ENCODE measurements at places on chromosomes 13 and 19.

DNA sequence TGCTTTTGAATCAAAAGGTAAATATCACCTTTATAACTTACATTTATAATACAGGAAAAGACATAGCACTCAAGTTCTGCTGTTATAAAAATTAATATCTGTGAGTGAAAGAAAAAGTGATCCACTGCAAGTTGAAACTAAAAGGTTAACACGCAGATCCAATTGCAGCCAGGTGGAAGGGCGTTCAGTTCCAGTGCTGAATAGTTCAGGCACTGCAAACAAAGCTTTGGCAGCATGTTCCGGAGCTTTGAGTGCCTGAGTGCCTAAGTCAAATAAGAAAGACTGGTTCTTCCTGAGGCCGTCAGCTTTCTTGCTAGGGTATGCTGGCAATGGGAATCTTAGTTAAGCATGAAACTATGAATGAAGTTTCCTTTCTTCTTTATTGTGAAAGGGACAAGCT is 200.3 kb downstream of the LMO7 start:
- DNase-seq: peak; percentile 72

DNA sequence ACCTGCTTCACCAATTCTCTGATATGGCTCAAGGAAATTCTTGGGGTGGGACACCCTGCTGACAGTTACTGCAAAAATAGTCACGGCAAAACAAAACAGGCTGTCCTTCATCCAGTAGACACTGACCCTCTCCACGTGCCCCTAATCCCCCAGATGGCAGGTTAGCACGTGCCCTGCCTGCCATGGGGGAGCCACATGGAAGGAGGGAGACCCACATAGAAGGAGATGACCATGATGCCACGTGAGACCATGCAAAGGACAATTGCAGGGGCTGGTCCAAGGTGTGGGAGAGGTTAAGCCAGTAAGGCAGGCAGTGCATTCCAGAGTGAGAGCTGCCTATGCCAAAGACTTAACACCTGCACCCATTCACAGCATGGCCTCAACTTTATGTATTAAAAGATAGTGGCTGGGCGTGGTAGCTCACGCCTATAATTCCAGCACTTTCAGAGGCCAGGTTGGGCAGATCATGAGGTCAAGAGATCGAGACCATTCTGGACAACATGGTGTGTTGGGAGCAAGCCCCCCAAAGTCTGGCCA is 82.7 kb downstream of the ZNF429 start:
- no peak for DNase-seq

DNA sequence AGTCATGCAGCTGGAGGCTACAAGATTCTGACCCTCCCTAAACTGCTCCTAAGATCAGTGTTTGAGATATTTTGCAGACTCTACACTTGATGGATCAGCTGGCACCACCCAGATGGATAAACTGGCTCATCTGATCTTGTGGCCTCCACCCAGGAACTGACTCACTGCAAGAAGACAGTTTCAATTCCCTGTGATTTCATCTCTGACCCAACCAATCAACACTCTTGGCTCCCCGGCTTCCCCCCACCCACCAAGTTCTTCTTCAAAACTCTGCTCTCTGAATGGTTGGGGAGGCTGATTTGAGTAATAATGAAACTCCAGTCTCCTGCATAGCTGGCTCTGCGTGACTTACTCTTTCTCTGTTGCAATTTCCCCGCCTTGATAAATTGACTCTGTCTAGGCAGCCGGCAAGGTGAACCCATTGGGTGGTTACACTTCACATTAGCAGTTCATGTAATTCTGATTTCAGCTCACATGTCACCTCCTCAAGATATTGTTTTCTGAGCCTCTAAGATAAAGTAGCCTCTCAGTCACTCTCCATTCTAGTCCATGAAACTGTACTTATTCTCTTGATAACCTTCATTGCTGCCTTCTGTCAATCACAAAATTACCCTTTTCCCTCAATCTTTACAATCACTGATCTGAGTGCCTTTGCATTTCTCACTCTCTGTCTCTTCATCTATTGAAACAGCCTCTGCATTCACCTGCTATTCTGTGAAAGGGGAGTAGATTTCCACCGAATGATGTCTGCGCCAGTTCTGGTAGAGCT is 9.9 kb upstream of the FPR3 start:
- DNase-seq: no peak

- no peak for DNase-seq
These were observed 290.9 kb downstream of the KCNRG start for GRCh38 chr13:50306156-50306555.

GRCh38 chr13:99984461-99985240 is 3.1 kb downstream of the ZIC2 start:
- DNase-seq: peak; percentile 13

- no peak for DNase-seq
These were observed 235.9 kb downstream of the DCT start for GRCh38 chr13:94243551-94243950.

DNA sequence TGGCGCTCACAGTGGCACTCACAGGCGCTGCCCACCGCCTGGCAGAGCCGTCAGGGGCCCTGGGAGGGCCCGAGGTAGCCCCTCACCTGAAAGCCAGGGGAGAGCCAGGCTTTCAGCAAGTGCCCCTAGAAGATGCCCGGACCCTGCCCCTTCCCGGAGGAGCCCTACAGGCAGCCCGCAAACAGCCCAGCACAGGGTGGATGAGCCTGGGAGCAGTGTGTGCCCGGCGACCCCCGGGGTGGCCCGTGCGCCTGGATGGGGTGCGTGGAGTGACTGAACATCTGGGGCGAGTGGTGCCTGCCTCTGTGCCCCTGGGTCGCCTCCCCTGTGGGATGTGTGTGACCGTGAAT is 1.4 kb downstream of the CRLF1 start:
- no peak for DNase-seq

- DNase-seq: no peak
These were observed 543.3 kb downstream of the FGF9 start for GRCh38 chr13:22214184-22214583.

- no peak for DNase-seq
These were observed 169.8 kb downstream of the SUCLA2 start for GRCh38 chr13:47831265-47831664.

- no peak for DNase-seq
These were observed 174.3 kb downstream of the TSHZ3 start for GRCh38 chr19:31174948-31175347.

- DNase-seq: peak; percentile 99
These were observed 2.1 kb downstream of the ING1 start for GRCh38 chr13:110715395-110716246.

- DNase-seq: no peak
These were observed 45.1 kb upstream of the TPM4 start for GRCh38 chr19:16030964-16031871.

GRCh38 chr13:99176309-99177276 is 24.1 kb upstream of the UBAC2 start:
- DNase-seq: peak; percentile 73

GRCh38 chr13:77528834-77529500 is 6.5 kb upstream of the SCEL start:
- no peak for DNase-seq

DNA sequence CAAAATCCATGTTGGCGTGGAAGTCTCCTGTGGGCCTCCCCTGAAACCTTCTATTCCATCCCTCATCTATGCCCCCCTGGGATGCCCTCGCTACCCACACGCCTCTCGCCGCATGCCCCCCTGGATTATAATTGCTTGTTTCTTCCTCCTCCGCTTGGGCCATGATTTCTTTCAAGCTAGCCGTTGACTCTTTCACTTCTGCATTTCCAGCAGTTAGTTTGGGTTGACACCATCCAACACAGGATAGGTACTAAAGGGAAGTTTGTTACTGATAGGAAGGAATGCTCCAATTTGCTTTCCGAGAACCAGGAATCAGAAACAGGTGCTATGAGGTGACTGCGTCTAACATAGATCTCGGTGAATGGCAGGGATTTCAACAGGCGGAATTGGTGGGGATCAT is 7.7 kb upstream of the SLC25A15 start:
- DNase-seq: no peak

DNA sequence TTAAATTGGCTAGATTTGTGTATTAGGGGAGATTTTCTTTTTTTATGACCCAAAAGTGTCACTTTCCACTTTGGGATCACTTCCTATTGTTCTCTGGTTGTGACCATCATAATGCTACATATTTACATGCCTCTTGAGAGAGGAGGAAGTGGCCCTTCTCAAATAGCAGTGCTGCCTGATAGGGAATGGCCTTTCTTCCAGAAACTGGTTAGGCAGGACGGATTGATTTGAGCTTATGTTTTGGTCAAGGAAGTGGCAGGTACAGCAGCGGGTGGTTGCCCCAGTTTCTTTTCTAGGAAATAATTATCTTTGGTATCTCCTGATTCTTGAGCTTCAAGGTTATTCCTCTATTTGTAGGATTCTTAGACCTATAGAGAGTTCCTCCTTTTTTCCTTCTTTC is 21.9 kb upstream of the WTIP start:
- peak; percentile 64 for DNase-seq

DNA sequence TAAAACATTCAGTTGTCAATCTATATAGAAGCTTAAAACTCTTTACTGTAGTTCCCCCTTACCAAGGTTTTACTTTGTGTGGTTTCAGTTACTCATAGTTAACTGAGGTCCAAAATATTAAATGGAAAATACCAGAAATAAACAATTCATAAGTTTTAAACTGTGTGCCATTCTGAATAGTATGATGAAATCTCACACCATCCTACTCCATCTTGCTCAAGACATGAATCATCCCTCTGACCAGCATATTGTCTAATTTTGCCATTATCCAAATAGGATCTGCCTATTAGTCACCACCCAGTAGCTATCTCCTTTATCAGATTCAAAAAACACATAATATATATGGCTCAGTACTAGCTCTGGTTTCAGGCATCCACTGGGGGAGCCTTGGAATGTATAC is 22.4 kb downstream of the ZNF571 start:
- no peak for DNase-seq

- no peak for DNase-seq
These were observed 66.8 kb downstream of the FNDC3A start for GRCh38 chr13:49042476-49042875.

GRCh38 chr19:815079-815774 is 6.5 kb downstream of the PLPPR3 start:
- DNase-seq: no peak

DNA sequence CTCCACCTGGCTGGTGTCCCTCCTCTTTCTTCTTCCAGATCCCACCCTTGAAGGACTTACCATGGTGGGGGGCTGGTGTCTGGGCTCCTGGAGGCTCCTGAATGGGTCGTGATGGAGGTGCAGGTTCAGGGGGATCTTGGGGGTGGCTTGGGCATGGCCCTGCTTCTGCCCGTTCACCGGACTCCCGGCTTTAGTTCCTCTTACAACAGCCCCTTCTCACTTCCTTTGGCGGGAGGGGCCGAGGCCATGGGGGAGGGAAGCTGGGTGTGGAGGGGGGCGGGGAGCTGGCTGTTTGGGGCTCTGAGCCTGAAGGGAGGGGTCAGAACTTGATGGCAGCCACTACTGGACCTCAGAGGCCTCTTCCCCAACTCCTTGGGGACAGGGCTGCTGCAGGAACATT is at the start of gene MYO1F:
Gene MYO1F, minus strand, starts transcription at position 196 of the 400 bp plus-strand sequence. Its CDS starts 133 bp downstream, at position 63.
- no peak for DNase-seq

DNA sequence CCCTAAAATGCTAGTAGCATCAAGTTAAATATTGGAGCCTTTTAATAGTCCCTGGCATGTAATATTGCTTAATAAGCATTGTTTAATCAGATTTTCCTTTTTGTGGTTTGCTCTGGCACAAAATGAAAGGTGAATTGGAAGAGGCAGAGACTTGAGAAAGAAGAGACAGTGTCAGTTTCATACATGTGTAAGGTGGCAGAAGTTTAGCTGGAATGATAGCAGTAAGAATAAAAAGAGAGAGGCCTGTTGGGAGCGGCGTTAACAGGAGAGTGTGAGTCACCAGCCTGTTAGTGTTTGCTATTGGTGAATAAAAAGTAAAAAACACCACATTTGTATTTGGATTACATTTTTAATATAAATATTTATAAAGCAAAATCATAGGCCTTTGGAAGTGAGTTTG is 145.3 kb downstream of the PDS5B start:
- peak; percentile 33 for DNase-seq

DNA sequence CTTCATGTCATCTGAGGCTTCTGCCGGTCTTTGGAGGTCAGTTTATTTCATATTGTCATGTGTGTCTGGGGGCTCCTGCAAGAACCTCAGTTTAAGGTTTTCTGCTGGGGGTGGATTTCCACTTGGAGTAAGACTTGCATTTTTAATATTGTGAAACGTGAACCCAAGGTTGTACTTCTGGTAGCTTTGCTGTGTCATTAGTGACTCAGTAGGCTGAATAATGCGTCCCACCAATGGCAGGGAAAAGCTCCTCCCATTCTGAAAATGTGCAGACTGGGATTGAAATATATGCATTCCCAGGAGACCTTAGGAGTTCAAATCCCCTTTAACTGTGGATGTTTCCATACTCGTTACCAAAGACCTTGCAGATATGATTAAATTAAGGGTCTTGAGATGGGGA is 46.2 kb downstream of the ING1 start:
- no peak for DNase-seq

DNA sequence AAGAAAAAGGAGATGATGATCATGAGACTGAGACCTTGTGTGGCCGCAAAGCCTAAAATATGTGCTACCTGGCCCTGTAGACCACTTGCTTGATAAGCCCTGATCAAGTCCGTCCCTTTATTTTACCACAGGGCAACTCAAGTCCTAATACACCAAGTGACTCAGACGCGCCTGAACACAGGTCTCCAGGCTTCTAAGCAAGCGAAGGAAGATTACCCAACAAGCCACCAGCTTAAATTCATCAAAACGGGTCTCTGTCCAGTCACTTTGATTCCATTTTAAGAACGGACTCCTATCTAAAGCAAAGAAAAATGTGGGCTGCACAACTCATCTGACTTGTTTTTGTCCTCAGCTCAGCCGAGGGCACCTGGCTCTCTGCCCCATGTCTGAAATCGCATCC is 26.8 kb downstream of the SLC7A1 start:
- DNase-seq: no peak

DNA sequence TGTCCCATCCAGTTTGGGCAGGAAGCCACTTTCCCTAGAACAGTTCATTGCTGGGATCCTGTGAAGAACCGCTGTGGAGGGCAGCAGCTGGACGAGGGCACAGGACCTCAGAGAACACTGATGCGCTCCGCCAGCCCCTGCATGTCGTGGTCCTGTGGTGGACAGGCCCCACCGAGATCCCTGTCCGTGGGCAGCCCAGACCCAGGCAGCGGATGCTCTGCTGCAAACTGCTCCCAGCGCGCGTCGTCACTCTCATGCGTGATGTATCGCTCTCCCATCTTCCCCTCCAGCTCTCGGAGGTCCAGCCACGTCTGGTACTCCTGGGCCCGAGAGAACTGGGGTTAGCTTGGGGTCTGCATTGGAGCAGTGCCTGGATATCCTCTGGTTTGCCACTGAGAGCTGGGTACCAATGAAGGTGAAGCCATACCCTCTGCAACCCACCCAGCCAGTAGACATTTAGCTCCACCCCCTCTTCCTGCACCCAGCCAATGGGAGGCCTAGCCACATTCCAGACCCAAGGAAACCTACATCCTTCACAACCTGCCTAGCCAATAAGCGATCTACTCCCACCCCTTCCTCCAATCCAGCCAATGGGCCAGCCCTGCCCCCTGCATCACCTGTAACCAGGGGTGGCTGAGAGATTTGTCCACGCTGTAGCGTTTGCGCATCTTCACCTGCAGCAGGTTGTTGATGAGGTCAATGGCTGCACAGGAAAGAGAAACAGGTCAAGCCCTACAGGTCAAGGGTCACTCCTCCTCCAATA is 13.6 kb upstream of the DACT3 start:
- DNase-seq: no peak
